Fibroblast of lung (primary cell): ENCODE measurements at places on chromosomes 2 and 18. TPM values are rescaled to one million over a fixed set of nuclear protein-coding genes. Genes with fewer than 3 reads are reported as not detected.
A peak's percentile ranks its signal among the peaks of the same experiment; 100 is the strongest.

DNA sequence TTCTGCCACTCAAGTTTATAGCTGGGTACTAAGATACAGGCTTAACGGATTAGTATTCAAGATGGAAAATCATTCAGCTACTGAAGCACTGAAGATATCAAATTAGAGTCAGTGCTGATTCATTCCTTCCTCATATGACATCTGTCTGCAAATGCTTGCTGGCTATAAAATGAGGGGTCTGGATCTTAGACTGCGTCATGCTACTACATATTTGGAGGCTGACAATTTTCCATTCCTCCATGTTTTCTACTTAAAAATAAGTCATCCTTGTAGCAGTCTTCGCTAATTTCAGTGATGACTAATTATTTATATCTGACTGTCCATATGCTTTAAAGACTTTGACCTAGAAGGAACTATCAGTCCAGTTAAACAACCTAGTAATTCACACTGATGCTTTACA, 233.4 kb downstream of the RIT2 start:
- H3K27me3 ChIP-seq: no peaks in the 10 kb centered on the region
- no peaks in the 10 kb centered on the region for H3K4me1 ChIP-seq
- H3K4me3 ChIP-seq: no peak overlapping the region
- H3K27ac ChIP-seq: no peak overlapping the region

MC2R gene
- not detected in 2 replicates for total RNA-seq

GRCh38 chr2:98912957-98913915, 22.8 kb downstream of the CRACDL start:
- H3K36me3 ChIP-seq: no peaks in the 10 kb centered on the region
- DNase-seq: peak; percentile 83
- H3K4me3 ChIP-seq: no peak overlapping the region
- peaks cover 8% of the 10 kb centered on the region for H3K4me1 ChIP-seq
- no peaks in the 10 kb centered on the region for H3K27me3 ChIP-seq
- H3K27ac ChIP-seq: no peak overlapping the region

DNA sequence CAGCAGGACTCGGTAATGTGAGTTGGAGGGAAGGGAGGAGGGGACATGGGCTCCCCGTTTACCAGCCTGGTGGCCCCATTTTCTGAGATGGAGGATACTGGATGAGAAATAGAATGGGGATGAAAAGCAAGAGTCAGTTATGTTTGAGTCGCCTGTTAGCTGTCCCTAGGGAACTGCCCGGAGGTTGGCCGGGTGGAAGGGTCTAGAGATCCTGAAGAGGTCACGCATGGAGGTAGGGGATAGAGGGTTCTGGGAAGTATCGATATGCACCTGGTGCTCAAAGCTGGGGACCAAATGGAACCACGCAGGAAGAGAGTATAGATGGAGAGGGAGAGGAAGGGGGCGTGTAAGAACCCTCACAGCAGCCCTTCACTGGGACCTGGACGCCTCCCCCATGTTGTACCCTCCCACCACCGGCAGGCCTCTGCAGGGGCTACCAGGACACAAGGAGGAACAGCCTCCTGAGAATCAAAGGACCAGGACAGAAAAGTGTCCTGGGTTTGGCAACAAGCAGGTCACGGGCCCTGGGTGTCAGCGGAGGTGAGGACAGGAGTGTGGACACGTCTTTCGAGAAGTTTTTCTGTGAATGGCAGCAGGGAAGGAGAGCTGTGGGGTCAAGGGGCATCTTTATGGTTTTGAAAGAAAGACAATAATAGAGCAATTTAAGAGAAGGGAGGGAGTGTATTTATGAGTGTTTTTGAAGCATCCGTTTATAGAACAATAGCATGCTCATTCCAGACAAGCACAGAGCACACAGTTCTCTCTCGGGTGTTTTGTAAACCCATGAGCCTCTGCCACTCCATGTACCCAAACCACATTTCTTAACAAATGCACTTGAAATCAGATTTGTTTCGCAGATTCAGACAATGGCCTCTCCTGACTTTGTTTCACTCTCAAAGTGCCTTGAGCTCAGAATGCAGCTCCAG, 132.2 kb downstream of the SMAD7 start:
- H3K27ac ChIP-seq: no peak overlapping the region
- H3K27me3 ChIP-seq: no peaks in the 10 kb centered on the region
- no peak for DNase-seq
- H3K4me3 ChIP-seq: no peak overlapping the region
- H3K4me1 ChIP-seq: no peaks in the 10 kb centered on the region

EFHD1 gene
- not detected in 2 replicates for total RNA-seq

SFTPB gene
- total RNA-seq: not detected in 2 replicates
